ENCODE measurements at places on chromosomes 11 and 22. TPM values are rescaled to one million over a fixed set of nuclear protein-coding genes. Genes with fewer than 3 reads are reported as not detected.
A peak's percentile ranks its signal among the peaks of the same experiment; 100 is the strongest.

- DNase-seq: no peak
Observed at GRCh38 chr11:91100427-91100826, 877.6 kb upstream of the CHORDC1 start.

GRCh38 chr11:4493480-4493818, 11.0 kb downstream of the OR52K1 start:
- DNase-seq: no peak

Gene CNIH2
- total RNA-seq: not detected

DNA sequence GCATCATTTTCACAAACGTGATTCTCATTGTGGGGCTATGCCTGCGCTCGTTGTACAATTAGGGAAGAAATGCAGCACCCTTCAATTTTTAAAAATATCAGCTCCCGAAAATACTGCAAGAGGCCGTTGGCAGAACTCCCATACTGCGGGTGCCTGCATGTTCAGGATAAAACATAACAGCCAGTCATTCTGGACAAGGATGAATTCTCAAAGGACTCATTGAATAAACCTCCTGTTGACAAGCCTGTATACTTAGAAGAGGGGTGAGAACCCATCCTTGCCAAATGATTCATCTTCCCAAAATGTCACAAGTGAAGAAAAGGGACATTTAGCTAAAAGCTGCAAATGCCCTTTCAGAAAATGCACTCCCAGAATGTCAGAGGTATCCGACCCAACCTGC, 141.9 kb downstream of the CSNK2A3 start:
- DNase-seq: no peak

GRCh38 chr11:117876341-117877119, at the start of gene FXYD6:
FXYD6 (minus strand) TSS chr11:117876658; CDS start chr11:117842776, 33,882 bp downstream.
- no peak for DNase-seq

- DNase-seq: no peak
Observed at GRCh38 chr11:33924341-33924740, 32.5 kb upstream of the LMO2 start.

Gene AIFM3
- total RNA-seq: not detected

DNA sequence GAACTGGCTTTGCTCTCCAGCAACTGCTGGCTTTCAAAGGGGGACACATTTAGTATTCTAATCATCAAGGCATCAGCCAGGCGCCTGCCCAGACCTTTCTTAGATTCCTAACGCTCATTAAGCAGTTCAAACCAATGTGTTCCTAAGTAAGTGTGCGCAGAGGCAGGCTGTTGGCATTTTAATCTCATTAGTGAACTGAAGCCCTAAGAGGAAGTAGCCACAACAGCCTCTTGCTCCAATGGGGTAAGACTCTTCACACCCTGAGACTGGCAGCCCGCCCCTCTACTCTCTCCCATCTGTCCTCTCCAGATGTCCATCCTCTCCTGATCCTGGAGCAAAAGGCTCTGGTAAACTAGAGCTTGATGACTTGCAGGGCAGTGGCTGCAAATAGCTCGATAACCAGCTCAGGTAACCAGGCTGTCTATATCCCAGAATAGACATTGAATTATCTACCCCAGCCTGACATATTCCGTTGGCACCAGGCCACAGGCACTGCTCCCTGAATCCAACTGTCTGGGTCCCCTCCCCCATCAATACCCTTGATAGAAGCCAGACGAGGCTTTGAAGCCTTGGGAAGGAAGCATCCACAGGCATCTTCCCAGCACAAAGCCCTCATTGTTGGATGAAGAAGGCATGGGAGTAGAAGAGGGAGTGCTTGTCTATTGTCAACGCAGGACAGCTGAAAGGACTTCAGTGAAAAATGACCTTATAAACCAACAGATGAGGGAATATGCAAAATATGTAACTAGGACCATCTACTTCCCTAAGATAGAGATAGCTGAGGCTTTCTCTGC, 321.1 kb downstream of the TENM4 start:
- DNase-seq: no peak

Gene CLNS1A
- total RNA-seq: 99.2 TPM

DNA sequence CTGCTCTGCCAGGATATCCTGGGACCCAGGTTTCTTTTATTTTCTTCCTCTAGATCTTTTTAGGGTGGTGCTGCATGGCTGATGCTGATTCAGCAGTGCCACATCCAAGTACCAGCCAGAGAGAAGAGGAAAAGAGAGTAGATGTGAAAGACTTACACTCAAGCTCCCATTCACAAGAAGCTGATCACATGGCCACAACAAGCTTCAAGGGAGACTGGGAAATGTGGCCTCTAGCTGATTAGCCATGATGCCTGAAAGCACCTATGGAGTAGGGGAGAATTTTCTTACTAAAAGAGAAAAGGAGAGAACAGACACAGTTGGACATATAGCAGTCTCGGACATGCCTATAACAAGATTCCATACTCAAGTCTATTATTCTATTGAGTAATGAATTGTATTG, 34.4 kb upstream of the FJX1 start:
- no peak for DNase-seq

DNA sequence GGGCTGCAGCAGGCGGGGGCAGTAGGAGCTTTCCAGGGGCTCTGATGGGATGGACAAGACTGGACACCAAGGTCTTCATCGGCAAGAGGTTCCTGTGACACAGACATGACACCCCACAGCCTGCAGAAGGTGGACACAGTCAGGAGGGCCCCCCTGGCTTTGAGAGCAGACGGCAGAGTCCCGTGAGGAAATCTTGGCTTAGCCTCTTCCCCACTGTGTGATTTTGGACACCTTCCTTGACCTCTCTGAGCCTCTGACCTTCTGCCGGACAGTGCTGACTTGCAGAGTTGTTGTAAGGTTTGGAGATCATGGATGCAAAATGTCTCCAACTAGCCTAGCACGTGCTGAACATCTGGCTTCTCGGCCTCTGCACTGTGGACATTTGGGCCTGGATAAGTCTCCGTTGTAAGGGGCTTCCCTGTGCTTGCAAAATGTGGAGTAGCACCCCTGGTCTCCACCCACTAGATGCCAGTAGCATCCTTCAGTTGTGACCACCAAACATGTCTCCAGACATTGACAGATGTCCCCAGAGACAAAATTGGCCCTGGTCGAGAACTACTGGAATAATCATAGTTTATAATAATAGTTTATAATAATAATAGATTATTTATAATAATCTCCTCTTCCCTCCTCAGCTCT, 54.6 kb downstream of the MCM5 start:
- peak; percentile 13 for DNase-seq

Gene CECR2
- total RNA-seq: under 0.01 TPM

DNA sequence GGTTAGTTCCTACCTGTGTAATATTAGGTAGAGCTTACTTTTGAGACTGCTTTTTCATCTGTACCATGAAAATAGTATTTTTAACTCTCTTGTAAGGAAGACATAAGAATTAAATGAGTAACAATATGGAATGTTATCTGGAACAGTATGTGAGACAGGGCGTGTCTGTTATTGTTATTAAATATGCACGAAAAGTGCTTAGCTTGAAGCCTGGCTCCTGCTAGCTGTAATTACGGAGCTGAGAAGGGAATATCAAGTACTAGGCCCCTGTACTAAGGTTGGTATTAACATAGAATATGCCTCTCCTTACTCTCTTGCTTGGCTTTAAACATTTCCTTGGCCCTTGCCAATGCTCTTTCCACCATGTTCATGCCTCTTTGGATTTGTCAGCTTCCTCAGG, 194.0 kb downstream of the FAM76B start:
- DNase-seq: no peak

- DNase-seq: no peak
Observed at GRCh38 chr22:21650823-21651520, 8.9 kb downstream of the SDF2L1 start.

DNA sequence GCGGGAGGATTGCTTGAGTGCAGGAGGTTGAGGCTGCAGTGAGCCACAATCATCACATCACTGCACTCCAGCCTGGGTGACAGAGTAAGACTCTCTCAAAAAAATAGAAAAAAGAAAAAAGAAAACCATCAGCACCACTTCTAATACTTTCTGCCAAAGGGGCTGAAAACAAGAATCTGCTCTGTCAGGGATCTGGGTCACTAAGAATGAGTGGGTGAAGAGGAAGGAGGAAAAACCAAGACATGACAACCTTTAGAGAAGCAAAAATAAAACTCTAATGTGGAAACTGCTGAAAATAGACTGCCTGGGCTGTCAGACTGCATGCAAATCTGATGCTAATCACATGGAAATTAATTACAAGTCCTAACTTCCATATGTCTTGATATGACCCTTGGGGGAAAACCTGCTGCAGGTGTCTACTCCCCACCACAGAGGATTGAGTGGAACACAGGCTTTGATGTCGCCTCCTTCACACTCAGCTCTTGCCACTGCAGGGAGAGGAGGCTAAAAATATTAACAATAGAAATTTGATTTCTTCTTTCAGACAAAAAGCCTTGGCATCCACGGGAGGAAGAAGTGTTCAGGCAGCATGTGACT, 62.5 kb upstream of the CRTAM start:
- DNase-seq: no peak

GRCh38 chr22:38706101-38706900, 557 bp downstream of the GTPBP1 start:
- peak; percentile 51 for DNase-seq

DNA sequence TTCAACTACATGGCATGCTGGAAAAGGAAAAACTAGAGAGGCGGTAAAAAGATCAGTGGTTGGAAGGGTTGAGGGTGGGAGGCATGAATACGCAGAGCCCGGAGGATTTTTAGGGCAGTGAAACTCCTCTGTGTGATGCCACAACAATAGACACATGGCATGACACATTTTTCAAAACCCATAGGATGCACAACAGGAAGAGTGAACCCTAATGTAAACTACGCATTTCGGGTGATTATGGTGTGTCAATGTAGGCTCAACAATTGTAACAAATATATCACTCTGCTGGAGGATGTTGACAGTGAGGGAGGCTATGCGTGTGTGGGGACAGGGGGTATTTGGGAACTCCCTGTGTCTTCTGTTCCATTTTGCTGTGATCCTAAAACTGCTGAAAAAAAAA, 15.7 kb upstream of the FAM83F start:
- DNase-seq: no peak

DNA sequence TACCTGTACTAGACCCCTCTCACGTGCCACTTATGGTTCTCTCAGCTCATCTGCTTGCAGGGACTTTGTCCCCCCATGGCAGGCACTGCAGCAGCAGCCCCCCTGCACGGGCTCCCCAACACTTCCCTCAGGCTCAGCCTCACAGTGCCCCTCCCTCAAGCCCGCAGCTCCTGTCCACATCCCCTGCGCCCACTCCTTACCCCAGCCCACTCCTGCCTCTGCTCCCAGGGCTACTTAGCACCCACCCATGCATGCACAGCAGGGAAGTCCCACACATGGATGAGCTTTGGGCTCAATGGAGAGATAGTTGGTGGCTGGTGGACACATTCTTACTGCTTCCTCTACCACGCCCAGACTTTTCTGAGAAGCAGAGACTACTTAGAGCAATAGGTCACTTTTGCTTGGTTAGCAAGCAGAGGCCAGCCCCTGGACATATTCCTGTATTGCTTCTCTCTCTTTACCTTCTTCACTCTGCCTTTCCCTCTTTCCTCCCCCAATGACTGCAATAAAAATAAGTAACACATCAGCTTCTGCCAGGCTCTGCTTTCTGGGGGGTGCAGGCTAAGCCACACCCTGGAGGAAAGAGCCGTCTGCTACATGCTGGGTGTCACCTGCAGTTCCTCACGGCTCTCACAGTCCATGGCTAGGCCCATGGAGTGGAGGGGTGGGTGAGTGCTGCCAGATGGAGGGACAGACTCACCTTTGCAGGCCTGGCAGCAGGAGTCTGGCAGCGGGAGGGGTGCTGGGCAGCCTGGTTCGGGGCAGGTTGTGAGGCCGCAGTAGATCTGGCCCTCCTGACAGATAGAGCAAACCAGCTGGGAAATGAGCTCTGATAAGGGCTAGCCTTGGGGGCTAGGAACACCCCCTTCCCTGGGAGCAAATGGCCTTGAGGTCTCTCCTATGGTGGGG, 23.4 kb downstream of the CHRDL2 start:
- no peak for DNase-seq

DNA sequence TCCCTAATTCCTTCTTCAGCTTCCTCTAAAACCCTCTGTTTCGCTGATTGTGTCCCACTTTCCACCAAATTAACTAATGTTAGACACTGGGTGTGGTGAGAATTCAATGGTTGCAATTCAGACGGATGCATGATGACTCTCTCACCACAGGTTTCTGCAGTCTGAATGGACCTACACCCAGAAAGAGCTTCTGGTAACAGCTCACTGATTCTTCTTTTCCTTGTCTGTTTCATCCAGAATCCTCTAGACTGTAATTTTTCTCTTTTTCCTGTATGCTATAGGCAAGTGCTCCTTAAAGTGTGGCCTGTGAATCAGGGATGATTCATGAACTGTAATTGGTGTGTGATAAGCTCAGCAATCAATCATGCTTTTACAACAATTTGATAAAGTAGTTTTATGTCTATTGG, 18.1 kb downstream of the MMP10 start:
- DNase-seq: peak; percentile 67

DNA sequence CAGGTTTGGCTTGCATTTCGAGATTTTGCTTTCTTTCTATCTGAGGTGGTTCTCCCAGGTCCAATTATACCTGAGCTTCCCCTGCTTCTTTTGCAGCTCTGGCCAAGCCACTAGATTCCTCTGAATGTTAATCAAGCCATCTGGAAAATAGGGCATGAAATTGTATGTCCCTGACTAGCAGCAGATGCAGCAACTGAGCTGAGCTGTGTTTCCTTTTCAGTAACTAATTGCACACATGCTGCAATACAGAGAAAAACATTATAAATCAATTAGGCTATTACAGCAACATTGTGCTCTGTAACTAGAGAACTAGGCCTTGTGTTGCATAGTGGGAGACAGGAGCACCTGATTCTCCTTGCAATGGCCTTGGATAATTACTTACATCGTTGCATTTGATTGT, 408.3 kb downstream of the ETS1 start:
- DNase-seq: no peak

GRCh38 chr11:25587496-25587895, 744.4 kb upstream of the ANO3 start:
- DNase-seq: no peak

Gene OR2D2
- not detected for total RNA-seq

Gene SLC29A2
- total RNA-seq: 0.79 TPM

DNA sequence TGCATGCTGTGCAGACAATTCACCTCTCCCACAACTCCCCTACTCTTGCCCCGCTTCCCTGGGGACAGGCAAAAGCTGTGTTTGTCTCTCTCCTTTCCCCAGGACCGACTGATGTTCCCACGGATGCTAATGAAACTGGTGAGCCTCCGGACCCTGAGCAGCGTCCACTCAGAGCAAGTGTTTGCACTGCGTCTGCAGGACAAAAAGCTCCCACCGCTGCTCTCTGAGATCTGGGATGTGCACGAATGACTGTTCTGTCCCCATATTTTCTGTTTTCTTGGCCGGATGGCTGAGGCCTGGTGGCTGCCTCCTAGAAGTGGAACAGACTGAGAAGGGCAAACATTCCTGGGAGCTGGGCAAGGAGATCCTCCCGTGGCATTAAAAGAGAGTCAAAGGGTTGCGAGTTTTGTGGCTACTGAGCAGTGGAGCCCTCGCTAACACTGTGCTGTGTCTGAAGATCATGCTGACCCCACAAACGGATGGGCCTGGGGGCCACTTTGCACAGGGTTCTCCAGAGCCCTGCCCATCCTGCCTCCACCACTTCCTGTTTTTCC, 1.4 kb upstream of the MADD start:
- DNase-seq: no peak

Gene OR56B1
- not detected for total RNA-seq
